ENCODE measurements at places on chromosomes 5 and 9.

DNA sequence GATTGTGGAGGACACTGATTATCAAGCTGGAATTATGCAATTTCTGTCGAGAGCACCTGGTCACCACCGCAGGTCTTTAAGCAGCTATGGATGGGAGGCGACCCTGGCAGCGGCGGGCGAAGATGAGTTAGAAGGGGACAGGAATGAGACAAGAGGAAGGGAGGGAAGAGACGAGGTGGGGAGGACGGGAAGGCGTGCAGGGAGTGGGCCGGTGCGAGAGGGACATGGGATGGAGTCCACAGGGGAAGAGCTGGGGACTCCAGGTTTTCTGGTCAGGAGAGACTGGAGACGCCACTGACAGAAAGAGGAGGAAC is 192.3 kb downstream of the MELK start:
- no peak for DNase-seq

- DNase-seq = no peak
Measured at GRCh38 chr5:169695025-169695625, 58.0 kb downstream of the DOCK2 start.

DNA sequence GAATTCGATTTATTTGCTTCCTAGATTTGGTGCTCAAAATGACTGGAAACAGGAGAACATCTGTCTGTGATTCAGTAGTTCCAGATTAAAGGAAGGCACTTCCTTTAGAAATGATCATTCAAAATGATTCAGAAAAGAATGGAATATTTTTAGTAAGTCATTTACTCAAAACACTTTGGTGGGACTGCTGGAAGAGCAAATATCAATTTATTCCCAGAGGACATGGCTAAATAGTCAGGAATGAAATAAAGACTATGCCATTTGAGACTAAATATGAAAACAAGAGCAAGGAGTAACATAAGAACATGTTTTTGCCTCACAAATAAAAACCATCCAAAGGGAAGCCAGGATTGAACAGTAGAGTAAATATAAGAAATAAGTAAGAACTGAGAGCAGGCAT is 138.6 kb upstream of the RASA1 start:
- DNase-seq = no peak

DNA sequence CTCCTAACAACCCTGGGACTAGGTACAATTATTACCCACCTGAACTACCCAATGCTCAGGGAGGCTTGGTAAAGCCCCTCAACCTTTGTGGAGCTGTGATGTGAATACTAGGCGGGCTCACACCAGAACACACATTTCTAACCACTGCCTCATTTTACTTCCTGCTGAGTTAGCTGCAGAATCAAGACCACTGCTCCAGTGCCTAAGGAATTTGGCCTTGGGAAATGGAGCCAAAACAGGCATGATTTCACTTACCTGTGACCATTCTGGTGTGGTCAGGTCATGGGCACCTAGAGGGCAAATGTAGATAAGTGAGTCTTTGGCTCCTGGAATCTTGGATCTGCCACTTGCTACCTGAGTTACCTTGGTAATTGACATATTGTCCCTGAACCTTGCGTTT is 5.2 kb downstream of the WWC1 start:
- DNase-seq = no peak

GRCh38 chr9:109806506-109807115 is 26.6 kb downstream of the PALM2AKAP2 start:
- no peak for DNase-seq

DNA sequence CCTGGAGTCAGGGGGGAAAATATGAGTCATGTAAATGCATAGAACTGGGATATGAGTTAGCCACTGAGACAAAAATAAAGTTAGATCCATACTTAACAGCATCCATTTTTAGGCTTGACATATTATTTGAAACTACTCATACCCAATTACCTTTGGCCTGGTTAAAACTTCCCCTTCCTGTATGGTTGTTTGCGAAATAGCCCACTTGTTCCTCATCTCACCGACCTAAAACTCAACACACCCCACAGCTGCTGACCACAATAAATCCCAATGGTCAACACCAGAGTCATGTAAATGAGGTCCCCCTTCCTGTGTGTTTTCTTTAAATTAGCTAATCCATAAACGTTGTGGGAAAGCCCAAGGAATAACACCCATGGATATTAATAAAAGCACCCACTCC is 55.2 kb upstream of the TMEM215 start:
- no peak for DNase-seq

DNA sequence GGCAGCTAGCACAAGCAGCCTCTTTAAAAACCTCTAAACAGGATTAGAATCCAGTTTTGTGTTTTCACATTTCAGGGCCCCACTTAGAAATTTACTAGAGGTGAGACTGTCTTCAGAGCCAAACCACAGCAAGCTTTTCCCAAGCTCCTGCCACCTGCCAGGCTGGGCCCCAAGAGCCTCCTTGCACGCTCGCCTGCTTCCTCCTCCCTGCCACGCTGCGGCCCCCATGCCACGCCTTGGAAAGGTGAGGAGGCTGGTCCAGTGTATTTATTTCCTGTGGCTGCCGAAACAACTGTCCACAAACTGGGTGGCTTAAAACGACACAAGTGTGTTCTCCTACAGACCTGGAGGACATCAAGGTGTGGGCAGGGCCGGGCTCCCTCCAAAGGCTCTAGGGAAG is 43.4 kb downstream of the NKX2-5 start:
- DNase-seq = no peak

DNA sequence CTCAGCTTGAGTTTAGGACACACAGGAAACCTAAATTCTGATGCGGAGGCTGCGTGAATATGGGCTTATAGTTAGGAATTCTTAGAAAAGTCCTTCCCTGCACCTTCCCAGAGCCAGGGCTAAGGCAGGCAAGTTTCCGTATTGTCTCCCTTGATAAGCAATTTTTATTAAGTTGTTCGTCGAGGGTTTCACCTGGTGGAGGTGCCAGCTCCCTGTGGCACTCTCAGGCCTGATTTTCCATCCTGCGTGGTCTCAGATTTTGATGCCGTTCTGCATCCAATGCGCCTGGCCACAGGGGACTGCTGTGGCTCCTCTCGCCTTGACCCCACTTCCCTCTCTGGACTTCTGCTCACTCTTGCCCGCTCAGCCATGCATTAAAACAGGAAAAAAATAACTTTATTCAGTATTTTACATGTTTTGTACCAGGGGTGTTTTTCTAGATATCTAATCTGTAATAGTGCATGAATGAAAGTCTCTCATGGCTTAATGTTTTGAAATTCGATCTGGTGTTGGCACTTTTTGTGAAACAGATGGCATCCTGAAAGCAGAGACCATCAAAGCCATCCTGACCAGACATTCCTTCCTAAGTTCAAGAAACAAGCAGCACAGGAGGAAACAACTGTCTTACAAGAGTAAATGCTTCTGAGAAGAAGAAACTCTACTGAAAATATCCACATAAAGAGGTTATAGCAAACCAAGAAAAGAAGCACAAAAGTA is 50.7 kb downstream of the TRIP13 start:
- no peak for DNase-seq

GRCh38 chr9:14192556-14192955 is 121.4 kb downstream of the NFIB start:
- DNase-seq = no peak

DNA sequence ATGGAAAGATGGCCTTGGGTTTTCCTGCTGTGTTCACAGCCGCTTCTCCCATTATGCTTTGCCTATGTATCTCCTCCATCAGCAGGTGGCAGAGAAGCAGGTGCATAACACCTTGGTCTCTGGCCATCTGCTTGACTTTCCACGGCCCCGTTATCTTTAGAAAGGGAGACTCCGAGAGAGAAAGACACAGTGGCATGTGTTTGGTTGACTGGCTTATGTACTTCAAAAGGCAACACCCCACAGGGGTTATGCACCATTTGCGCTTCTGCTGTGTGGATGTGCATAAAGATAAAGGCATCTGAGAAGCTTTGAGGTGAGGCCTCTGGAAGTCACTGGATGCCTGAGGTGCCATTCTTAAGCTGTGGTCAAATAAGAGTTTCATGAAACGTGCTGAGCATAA is 138.4 kb downstream of the EGFLAM start:
- DNase-seq = no peak

- DNase-seq = no peak
Measured at GRCh38 chr9:99079542-99079941, 25.4 kb upstream of the TGFBR1 start.

DNA sequence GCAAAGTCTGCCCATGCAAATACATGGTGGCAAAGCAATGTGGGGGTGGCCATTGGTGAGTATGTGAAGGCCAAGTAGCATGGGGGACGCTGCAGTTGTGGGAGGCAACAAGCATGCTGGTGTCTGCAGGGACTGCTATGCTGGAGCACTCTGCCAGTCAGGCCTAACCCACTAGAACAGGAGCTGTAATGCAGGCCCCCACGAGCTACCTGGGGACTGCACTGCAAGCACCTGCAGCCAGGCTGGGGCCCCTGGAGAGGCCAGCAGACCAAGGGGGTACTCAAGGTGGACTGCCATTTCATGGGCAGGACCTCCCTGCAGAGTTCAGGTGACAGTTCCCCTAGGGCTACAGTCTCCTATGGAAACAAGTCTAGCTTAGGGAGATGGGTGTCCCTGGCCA is 183.8 kb upstream of the PDE4D start:
- no peak for DNase-seq

- no peak for DNase-seq
Measured at GRCh38 chr5:67149951-67150523, 46.6 kb downstream of the CD180 start.

DNA sequence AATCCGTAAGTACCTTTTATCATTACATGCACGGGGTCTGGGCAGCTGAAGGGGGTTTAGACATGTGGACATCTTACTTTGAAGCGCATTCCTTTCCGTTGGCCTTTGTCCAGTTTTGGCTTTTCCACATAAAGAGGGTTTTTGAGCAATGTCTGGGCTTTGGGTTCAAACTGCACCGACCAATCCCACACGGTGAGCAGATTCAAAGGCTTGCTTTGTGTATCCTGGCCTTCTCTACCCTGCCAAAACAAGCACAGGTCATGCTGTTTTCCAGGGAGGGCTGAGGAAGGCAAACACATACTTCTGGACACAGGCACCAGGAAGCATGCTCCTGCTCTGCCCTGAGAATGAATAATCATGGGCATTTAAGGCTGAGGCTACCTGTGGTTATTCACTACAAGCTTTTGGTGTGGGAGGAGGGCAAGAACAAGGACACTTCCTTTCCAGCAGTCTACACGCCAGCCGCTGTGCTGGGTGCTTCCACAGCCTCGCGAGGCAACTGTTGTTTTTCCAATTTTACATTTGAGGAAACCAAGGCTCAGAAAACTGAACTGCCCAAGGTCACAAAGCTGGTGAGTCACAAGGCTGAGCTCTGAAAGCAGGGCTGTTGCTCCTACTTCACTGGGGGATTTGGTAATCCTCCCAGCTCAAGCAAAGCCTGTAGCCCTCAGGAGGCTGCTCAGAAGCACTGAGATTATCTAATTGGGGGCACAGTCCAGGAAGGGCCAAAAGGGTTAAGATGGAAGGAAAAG is 59.8 kb upstream of the GOLPH3 start:
- no peak for DNase-seq
